ENCODE measurements at places on chromosomes 6 and 20.

DNA sequence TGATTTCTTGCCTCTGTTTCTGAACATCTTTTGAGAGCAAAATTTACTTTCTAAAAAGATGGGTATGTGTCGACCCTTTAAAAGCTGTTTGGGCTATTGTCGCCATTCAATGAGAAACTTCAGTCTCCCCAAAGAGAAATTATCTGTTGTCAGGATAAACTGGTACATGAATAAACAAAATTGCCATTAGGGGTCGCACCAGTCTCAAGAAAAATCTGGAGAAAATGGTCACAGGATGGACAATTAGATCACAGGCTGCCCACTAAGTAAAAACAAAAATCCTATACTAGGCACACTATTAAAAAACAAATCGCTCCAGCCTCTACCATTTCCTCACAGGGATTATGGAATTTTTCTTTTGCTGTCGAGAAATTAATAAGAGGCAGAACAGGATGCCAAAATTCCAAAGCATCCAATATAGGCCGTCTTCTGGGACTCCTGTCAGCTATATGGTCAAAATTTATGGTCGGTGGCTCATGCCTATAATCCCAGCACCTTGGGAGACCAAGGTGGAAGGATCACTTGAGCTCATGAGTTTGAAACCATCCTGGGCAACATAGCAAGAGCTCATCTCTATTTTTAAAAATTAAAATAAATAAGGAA lies 5.5 kb upstream of the HLA-E start:
- DNase-seq = no peak

GRCh38 chr20:31790401-31790800 lies 28.8 kb upstream of the MYLK2 start:
- DNase-seq = no peak

GRCh38 chr6:14735956-14736486 lies 509.8 kb upstream of the JARID2 start:
- DNase-seq = no peak

DNA sequence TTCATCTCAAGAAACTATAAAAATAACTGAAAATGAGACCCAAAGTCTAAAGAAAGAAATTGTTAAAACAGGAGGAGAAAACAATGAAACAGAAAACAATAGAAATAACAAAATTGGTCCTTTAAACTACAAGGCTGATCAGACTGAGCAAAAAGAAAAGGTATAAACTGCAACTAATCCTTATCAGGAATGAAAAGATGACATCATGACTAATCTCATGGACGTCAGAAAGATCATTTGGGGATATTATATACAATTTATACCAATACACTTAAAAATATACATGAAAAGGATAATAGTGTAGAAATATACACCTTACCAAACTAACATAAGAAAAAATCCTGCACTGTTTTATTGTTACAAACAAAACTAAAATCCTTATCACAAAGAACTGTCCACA lies 315.6 kb downstream of the TAF4 start:
- no peak for DNase-seq

DNA sequence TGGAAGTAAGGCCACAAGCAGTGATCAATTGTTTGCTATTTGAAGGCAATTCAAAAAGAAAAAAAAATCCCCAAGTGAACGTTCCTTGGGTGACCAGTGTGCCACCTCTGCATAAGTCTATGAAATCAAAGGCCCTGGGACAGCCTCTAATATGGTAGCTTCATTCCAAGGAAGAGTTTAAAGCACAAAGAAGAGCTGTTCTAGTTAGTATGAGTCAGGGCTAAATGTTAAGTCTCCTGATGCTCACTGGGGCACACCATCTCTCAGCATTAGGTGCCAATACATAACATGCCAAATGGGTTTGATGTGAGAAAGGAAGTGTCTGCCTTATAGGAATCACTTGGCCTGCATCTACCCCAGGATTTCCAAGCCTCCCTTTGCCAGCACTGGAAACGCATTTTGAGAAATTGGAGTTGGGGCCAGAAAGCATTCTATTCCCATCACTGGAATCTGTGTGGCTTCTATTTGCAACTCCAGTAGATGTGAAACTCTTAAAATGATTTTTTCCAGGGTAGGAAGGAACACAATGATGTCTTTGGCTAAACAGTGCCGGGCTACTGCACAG lies 13.0 kb downstream of the UNC5CL start:
- DNase-seq = no peak

DNA sequence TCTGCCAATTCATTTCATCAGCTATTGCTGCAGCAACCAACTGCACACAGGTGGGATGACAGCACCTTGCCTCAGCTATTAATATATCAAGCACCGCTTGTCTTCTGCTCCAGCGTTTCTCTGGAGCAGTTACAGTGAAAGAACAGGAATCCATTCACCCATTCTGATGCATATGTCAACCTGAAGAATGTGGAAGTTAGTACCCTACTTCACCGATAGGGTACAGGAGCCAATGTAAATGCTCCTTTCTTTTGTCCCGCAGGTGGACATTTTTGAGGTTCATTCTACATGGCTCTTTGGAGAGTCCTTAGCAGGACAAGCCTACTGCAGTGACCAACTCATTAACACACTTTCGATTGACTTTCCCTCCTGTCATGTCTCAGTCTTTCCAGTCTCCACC lies 139.9 kb upstream of the PRND start:
- DNase-seq = no peak

GRCh38 chr6:107712665-107713551 lies 111.2 kb downstream of the SCML4 start:
- DNase-seq = no peak

DNA sequence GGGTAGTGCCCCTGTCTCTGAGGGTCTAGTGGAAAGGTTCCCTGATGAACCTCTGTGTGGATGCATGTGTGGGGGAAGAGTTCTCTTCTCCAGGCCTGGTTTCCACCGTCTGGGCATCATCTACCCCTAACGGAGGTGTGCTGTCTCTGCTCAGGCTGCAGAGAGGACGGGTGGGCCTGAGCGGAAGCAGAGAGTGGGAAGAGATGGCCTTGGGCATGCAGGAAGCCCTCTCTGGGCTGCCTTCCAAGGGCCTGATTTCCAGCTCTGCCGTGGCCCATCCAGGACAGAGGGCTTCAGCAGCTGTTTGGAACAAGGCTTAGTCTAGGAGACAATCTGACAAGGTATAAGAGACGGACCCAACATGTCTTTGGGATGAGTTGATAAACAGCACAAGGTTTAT lies 220.1 kb upstream of the DTNBP1 start:
- DNase-seq = no peak

- no peak for DNase-seq
Observed at GRCh38 chr6:113630738-113631535, 226.2 kb upstream of the MARCKS start.

GRCh38 chr6:43509984-43510826 lies at the start of gene LRRC73:
Gene LRRC73 (minus strand): TSS chr6:43510346. CDS start chr6:43509785, 561 bp downstream.
- DNase-seq = peak; percentile 94

DNA sequence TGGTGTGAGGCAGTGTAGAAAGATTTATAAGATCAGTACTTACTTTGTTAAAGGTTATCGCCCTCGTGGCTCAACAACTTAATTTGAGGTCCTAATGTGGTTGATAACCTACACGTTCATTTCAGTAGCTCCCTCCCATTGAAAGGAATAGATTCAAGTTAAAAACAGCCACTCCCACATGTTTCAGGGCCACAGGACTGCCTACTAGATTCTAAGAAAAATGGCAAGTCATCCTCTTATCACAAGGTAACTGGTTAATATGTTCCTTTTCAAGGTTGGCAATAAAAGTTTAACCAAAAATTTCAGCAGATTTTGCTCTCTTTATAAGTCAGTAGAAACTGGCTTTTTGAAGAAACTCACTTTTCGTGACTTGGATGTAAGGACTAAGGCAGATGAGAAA lies 17.1 kb downstream of the GSTA2 start:
- no peak for DNase-seq

GRCh38 chr6:66556936-66557335 lies 849.9 kb upstream of the EYS start:
- no peak for DNase-seq

- DNase-seq = no peak
Observed at GRCh38 chr20:31517373-31517772, 3.1 kb downstream of the HM13 start.

DNA sequence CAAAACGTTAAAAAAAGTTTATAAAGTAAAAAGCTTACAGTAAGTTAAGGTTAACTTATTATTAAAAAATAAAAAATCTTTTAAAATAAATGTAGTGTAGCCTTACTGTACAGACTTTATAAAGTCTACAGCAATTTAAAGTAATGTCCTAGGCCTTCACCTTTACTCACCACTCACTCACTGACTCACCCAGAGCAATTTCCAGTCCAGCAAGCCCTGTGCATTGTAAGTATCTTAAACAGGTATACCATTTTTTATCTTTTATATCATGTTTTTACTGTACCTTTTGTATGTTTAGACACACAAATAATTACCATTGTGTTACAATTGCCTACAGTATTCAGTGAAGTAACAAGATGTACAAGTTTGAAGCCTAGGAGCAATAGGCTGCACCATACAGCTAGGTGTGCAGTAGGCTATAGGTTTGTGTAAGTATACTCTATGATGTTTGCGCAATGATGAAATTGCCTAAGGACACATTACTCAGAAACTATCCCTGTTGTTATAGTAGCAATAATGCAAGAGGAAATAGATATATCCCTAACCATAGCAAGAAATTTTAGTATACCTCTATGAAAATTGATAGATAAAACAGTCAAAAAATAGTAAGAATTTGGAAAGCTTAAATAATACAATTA lies 39.5 kb downstream of the FBXO5 start:
- no peak for DNase-seq

- DNase-seq = no peak
Observed at GRCh38 chr20:38997622-38998021, 35.5 kb downstream of the DHX35 start.

- DNase-seq = no peak
Observed at GRCh38 chr6:120938876-120939472, 395.3 kb downstream of the TBC1D32 start.

Measured in ascending aorta (tissue), 2 donors.